ENCODE measurements at places on chromosomes 16 and 17.
A peak's percentile ranks its signal among the peaks of the same experiment; 100 is the strongest.

DNA sequence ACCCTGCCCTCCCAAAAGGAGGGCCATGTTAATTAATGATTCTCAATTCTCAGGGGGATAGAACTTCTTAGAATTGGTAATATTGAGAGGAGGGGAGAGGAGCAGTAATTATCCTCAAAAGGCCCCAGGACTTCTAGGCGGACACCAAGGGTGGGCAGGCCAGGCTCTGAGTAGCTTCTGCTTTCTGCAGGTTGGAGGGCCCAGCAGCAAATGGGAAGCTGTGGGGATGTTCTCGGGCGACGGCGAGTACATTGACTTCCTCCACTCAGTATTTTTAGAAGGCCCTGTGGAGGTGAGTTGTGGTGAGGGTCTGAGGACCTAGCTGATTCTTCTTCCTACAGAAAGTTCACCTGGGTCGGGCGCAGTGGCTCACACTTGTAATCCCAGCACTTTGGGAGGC is 57.5 kb downstream of the DNAH2 start:
- DNase-seq = no peak

DNA sequence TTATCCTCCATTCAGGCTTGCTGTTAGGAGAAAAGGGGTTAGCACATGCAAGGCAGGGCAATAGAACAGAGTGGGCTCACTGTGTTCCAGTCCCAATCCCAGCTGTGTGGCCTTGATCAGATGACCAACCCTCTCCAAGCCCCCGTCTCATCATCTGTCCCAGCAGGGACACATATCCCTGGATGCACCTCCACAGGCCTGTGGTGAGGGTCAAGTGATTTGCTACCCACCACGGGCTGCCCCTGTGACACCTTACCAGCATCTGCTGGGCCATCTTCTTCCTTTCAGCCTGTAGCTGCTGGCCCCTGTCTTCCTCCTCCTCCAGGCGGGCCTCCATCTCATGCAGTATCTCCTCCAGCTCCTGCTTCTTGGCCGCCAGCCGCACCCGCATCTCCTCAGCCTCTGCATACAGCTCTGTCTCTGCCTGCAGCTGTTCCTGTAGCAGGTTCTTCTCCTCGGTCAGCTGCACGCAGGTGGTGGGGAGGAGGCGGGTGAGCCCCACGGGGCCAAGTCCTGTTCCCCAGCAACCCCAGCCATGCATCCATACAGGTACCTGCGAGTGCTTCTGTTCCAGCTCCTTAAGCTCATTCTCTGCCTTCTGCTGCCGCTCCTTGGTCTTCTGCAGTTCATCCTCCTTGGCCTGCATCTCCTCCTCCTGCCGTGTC is 91.3 kb downstream of the NDE1 start:
- DNase-seq = no peak

DNA sequence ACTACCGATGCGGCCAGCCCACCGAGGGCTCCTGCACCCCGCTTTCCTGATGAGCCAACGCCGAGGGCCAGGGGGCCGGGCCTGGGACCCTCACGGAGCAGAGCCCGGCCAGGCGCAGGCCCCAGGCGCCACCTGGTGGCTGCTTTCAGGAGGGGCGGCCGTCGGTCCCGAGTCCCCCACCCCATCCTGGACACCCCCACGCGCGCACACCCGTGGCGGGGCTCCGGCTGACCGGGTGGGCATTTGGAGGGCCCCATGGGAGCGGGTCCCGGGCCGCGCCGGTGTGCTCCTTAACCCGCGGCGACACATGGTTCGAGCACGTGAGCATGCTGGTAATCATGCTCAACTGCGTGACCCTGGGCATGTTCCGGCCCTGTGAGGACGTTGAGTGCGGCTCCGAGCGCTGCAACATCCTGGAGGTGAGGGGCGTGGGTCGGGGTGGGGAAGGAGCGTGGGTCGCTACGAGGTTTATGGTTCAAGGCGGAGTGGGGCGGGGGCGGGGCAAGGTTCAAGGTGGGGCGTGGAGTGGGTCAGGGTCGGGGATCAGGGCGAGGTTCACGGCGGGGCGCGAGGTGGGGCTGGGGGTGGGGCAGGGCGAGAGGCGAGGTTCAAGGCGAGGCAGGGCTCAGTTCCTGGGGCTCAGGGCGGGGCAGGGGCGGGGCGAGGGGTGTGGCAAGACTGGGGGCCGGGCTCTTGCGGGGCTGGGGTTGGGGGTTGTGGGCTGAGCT is 30.2 kb downstream of the TPSG1 start:
- DNase-seq = peak; percentile 26

- no peak for DNase-seq
Measured at GRCh38 chr16:72025404-72026114, 17.0 kb downstream of the DHODH start.

- peak; percentile 64 for DNase-seq
Measured at GRCh38 chr17:8994319-8994718, 27.0 kb upstream of the NTN1 start.

- DNase-seq = no peak
Measured at GRCh38 chr17:48144231-48144630, 36.7 kb downstream of the SNX11 start.

DNA sequence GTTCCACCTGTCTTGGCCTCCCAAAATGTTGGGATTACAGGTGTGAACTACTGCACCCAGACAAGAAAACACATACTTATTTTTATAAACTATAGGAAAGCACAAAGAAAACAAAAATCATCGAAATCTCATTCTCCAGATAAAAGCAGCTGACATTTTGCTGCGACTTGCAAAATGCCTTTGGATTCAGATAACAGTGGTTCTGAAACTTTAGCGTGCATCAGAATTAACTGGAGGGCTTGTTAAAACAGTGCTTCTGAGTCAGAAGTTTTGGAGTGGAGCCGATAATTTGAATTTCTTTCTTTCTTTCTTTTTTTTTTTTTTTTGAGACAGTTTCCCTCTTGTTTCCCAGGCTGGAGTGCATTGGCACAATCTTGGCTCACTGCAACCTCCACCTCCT is 17.7 kb upstream of the GJD3 start:
- DNase-seq = no peak

DNA sequence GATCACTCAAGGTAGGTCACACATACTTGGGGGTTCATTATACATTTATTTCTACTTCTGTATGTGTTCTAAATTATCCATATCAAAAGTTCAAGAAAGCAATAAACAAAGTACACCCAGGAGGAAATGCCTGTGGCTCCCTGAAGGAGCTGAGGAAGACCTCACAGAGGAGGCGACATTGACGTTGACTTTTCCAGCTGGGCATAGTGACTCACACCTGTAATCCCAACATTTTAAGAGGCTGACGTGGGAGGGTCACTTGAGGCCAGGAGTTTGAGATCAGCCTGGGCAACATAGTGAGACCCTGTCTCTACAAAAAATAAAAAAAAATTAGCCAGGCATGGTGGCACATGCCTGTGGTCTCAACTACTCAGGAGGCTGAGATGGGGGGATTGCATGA is 16.3 kb downstream of the ITGAD start:
- DNase-seq = no peak

DNA sequence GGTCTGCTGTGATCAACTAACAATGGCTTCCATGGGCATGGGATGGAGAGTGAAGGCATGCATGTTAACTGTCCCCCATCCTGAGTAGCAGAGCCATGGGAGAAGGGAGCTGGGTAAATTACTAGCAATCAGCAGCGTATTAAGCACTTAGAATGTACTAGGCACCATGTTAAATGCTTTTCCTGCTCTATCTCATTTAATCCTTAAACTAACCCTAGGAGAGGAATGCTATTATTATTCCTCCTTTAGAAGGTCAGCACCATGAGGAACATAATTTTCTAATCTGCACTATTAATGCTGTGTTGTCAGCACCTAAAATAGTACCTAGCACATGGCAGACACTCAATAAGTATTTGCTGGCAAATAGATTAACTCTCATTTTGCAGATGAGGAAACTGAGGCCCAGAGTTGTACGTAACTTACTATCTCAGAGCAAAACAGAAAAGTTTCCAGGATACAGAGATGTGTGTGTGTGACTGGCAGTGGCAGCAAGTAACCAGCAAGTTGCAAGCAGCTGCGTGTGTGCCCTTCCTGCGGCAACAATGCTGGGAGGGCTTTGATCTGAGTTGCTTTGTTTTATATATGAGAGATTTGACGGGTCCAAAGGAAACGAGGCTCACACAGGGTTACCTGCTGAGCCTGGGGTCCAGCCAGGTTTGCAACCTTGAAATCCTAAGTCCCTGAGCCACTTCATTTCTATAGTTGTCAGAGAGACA is 6.5 kb upstream of the KLHL36 start:
- DNase-seq = no peak

GRCh38 chr16:67805718-67806427 is 487 bp downstream of the RANBP10 start:
- no peak for DNase-seq

- no peak for DNase-seq
Measured at GRCh38 chr16:57804111-57804837, 2.0 kb upstream of the KIFC3 start.

DNA sequence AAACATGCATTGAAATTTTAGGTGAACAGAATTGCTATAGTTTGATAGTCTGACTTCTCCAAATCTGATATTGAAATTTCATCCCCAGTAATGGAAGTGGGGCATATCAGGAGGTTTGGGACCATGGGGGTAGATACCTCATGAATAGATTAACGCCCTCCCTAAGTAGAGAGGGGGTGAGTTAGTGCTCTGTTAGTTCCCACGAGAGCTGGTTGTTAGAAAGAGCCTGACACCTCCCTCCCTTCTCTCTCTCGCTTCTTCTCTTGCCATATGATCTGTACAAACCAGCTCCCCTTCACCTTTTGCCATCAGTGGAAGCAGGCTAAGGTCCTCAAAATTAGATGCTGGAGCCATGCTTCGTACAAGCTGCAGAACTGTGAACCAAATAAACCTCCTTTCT is 78.8 kb downstream of the BRIP1 start:
- no peak for DNase-seq

GRCh38 chr16:81432937-81433557 is 11.6 kb upstream of the CMIP start:
- no peak for DNase-seq

GRCh38 chr17:56740481-56740880 is 93.2 kb downstream of the C17orf67 start:
- DNase-seq = no peak

DNA sequence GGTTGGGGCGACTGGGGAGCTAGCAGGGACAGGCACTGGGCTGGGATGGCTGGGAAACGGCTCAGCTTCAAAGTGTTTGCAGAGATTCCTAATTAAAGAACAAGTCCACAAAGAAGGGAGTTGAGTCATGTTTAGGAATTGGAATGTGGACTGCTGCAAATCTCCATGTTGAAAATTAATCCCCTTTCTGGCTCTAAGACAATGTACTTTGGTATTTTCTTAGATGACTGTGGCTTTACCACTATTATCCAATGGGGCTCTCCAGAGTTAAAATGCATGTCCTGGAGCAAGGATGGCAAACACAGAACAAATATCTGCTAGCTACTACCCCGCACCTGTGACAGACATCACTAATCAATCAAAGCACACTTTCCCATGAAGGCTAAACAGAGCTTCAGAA is 22.2 kb upstream of the WSCD1 start:
- no peak for DNase-seq

GRCh38 chr16:990516-991291 is 9.1 kb downstream of the SOX8 start:
- DNase-seq = no peak

- no peak for DNase-seq
Measured at GRCh38 chr16:58051821-58052603, 26.5 kb downstream of the MMP15 start.

- no peak for DNase-seq
Measured at GRCh38 chr16:1193825-1194581, 31.1 kb downstream of the TPSG1 start.

GRCh38 chr17:75154195-75155106 is at the start of gene JPT1:
JPT1 (minus strand) TSS chr17:75154512; CDS start chr17:75154397, 115 bp downstream.
- peak; percentile 97 for DNase-seq

GRCh38 chr16:87203060-87203656 is 114.0 kb downstream of the C16orf95 start:
- no peak for DNase-seq

DNA sequence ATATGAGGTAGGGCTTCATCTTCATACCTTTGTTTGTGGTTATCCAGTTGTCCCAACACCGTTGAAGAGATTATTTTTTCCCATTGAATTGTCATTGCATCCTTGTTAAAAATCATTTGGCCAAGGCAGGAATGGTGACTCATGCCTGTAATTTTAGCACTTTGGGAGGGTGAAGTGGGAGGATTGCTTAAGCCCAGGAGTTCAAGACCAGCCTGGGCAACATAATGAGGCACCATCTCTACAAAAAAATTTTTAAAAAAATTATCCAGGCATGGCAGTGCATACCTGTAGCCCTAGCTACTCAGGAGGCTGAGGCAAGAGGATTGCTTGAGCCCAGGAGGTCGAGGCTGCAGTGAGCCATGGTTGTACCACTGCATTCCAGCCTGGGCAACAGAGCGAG is 223.9 kb downstream of the TANC2 start:
- DNase-seq = no peak

DNA sequence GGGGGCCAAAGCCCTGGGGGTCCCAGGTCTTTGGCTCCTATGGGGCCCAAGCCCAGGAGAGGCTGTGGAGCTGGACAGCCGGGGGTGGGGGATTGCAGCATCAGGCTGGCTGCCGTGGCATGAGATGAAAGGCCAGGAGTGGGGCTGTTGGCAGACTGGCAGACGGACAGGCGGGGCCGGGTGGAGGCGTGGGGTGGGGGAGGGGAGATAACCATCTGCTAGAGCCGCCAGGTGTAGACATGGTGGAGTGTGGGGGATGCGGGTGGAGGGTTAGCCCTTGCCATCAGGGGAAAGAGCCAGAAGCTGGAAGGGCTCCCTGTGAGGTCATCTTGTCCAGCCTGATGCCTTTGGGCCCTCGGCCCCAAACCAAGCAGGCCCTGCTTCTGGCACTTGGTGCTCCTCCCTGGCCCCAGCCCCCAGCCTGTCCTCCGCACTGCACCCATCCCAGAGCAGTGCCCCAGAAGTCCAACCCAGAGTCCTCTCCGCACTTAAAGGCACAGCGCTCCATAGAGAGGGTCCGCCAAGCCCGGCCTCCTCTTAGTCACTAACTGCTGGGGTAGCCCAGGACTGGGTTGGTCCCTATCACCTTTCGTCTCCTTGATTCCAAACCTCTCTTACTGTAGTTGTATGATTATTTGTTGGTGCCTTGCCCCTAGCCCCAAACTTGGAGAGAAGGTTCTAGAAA is 33.3 kb upstream of the DLX4 start:
- DNase-seq = no peak

- no peak for DNase-seq
Measured at GRCh38 chr16:80996688-80997138, 10.0 kb downstream of the CMC2 start.

GRCh38 chr16:7534749-7535148 is 202.1 kb downstream of the RBFOX1 start:
- no peak for DNase-seq

DNA sequence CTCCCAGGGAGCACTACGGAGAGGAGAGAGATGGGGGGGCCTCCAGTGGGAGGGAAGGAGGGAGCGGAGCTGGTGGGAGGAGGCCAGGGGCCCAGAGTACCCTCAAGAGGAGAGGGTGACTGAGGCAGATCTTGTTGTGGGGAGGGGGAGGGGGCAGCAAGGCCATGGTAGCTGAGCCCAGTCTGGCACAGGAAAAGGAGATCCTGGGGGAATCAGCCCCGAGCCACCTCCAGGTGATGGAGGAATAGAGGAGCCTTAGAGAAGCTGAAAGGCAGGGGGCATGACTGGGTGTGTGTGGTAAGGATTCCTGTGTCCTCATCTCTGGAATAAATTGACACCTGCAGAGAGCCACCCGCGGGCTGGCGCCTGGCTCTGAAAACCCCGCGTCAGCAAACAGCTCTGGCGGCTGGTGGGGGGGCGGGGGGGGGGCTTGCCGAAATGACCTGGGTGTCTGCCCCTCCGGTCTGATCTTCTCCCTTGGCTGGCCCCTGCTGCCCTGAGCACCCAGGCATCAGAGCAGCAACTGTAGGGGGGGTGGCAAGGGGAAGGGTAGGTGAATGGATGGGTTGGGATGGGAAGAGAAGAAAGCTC is 1.3 kb upstream of the NLGN2 start:
- no peak for DNase-seq

Data from CD8-positive, alpha-beta T cell (primary cell).